Activated CD4-positive, alpha-beta T cell treated with anti-CD3 and anti-CD28 coated beads, Interleukin-2, amount 10 ng/mL, durations not matched to agents 24 days and 14 days (primary cell): ENCODE measurements at places on chromosomes 6 and 20. TPM values are rescaled to one million over a fixed set of nuclear protein-coding genes. Genes with fewer than 3 reads are reported as not detected.

DNA sequence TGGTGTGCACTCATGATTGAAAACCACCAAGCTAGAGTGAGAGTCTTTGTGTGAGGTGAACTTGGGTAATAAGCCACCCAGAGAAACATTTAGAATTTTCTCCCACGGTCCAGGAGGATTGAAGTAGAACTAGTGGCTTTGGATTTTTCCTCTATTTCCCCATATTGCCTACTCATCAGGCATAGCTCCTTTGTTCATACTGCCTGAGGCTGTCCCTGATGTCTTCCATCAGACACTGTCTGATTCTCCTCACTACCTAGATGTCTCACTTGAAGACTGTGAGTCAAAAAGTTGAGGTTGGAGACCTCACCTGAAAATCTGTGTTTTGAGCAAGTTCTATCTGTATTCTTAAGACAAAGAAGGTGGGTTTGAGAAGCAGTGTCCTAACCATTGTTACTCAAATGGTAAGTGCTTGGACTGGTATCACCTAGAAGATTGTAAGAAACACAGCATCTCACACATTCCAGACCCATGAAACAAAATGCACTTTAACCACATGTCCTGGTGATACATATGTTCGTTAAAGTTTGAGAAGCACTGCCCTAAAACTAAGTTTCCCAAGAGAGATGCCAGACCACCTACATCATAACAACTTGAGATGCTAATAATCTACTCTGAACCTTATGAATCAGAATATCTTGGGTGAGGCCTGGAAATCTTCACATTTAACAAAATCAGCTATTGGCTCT, 523.4 kb upstream of the BTBD3 start:
- H3K27ac ChIP-seq: no peak overlapping the region
- DNase-seq: no peak

GRCh38 chr6:68038815-68039408, 596.2 kb upstream of the ADGRB3 start:
- no peaks in the 10 kb centered on the region for H3K36me3 ChIP-seq
- no peak overlapping the region for H3K27ac ChIP-seq
- no peak for DNase-seq
- no peak overlapping the region for H3K4me3 ChIP-seq
- H3K27me3 ChIP-seq: no peaks in the 10 kb centered on the region

DNA sequence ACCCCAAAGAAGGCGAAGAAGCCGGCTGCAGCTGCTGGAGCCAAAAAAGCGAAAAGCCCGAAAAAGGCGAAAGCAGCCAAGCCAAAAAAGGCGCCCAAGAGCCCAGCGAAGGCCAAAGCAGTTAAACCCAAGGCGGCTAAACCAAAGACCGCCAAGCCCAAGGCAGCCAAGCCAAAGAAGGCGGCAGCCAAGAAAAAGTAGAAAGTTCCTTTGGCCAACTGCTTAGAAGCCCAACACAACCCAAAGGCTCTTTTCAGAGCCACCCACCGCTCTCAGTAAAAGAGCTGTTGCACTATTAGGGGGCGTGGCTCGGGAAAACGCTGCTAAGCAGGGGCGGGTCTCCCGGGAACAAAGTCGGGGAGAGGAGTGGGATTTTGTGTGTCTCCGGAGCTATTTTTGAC, 69.6 kb downstream of the HFE start:
- H3K27ac ChIP-seq: peak overlapping the region; percentile 93
- no peak for DNase-seq
- H3K36me3 ChIP-seq: peaks cover 21% of the 10 kb centered on the region

DNA sequence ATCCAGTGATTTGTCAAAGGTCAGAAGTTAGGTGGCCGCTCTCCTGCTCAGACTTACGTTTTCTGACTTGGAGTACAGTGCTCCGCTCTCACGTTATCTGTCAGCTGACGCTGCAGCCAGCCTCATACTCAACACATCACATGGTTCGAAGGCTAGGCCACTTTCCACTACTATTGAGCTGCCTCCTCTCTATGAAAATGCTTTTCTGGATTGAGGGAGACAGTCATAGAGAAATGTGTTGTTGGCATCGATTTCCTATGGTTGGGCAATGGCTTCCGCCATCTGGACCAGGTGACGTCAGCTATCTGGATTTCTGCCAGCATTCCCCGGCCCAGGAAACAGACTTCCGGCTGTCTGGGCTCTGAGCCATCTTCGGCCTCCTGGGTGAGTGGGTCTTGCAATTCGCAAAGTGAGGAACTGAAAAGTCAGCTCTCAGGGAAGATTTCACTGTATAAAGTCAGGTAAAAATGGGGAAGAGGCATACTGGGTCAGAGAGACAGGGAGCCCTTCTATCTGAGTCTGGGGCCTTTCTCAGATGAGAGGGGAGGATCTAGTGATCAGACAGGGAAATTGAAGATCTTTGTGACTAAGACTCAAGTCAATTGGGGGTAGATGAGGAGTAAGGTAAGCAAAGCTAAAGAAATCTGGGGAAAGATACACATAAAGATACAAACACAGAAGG, 37.5 kb upstream of the IER3 start:
- H3K27me3 ChIP-seq: no peaks in the 10 kb centered on the region
- H3K4me1 ChIP-seq: peaks cover 69% of the 10 kb centered on the region
- DNase-seq: peak; percentile 73
- H3K4me3 ChIP-seq: peak overlapping the region; percentile 57
- H3K36me3 ChIP-seq: no peaks in the 10 kb centered on the region

Gene LAMP5
- not detected in 2 replicates for total RNA-seq

DNA sequence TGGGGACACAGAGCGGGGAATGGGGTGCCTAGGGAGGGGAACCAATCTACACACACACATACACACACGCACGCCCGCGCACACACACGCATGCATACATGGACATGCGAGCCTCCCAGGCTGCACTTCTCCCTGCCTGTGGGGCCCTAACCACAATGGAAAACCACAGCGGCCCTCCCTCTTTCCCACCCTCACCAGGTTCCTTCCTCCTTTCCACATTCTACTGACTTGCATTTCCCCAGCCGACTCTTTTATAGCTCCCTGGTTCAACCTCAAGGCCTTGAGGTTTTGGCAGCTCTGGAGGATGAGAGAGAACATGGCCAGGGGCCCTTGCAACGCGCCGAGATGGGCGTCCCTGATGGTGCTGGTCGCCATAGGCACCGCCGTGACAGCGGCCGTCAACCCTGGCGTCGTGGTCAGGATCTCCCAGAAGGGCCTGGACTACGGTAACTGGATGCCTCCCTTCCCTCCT, at the start of gene BPI:
Gene BPI, plus strand, starts transcription at position 249 of the 472 bp plus-strand sequence. Its CDS starts 68 bp downstream, at position 317.
- H3K27me3 ChIP-seq: peaks cover 40% of the 10 kb centered on the region
- peaks cover 12% of the 10 kb centered on the region for H3K4me1 ChIP-seq
- no peak within 1 kb of the TSS for H3K4me3 ChIP-seq
- DNase-seq: peak; percentile 58

Gene CRISP2
- total RNA-seq: not detected in 2 replicates

- peak overlapping the region; percentile 45 for H3K4me3 ChIP-seq
- no peaks in the 10 kb centered on the region for H3K36me3 ChIP-seq
- peaks cover 5% of the 10 kb centered on the region for H3K4me1 ChIP-seq
- no peak overlapping the region for H3K27ac ChIP-seq
Measured at GRCh38 chr6:108176281-108177089, 10.7 kb downstream of the NR2E1 start.

- no peak for DNase-seq
- H3K36me3 ChIP-seq: no peaks in the 10 kb centered on the region
- H3K27ac ChIP-seq: no peak overlapping the region
- H3K4me1 ChIP-seq: no peaks in the 10 kb centered on the region
- H3K27me3 ChIP-seq: no peaks in the 10 kb centered on the region
- H3K4me3 ChIP-seq: no peak overlapping the region
Measured at GRCh38 chr6:72032086-72032485, 145.7 kb downstream of the RIMS1 start.

DNA sequence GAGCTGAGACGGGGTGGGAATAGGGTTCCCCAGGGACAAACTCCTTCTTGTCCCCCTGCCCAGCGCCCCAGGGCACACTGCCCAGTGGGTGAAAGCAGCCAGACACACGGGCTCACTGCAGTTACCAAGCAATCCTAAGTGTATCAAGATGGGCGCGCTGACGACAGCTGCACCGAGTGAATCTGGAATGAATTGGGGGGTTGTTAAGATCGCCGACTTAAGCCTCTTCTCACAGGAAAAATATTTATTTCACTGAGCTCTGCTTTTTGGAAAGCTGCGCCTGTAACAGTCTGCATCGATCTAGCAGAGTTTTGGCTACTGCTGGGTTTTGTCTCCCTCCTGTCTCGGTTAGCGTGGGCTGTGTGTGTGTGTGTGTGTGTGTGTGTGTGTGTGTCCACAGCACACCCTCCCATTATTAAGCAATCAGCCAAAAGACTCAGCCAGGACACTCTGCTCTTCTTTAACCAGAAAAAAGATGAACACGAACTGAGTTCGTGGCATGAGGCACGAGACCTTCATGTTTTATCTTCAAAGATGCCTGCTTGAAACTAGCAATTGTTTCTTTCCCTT, 35.9 kb downstream of the RIPOR3 start:
- H3K27ac ChIP-seq: no peak overlapping the region
- no peak for DNase-seq
- H3K4me3 ChIP-seq: no peak overlapping the region
- peaks cover 4% of the 10 kb centered on the region for H3K27me3 ChIP-seq
- no peaks in the 10 kb centered on the region for H3K4me1 ChIP-seq

GRCh38 chr6:163897030-163897429, 482.5 kb downstream of the QKI start:
- no peak for DNase-seq
- H3K4me3 ChIP-seq: no peak overlapping the region
- H3K36me3 ChIP-seq: no peaks in the 10 kb centered on the region
- H3K4me1 ChIP-seq: no peaks in the 10 kb centered on the region

DNA sequence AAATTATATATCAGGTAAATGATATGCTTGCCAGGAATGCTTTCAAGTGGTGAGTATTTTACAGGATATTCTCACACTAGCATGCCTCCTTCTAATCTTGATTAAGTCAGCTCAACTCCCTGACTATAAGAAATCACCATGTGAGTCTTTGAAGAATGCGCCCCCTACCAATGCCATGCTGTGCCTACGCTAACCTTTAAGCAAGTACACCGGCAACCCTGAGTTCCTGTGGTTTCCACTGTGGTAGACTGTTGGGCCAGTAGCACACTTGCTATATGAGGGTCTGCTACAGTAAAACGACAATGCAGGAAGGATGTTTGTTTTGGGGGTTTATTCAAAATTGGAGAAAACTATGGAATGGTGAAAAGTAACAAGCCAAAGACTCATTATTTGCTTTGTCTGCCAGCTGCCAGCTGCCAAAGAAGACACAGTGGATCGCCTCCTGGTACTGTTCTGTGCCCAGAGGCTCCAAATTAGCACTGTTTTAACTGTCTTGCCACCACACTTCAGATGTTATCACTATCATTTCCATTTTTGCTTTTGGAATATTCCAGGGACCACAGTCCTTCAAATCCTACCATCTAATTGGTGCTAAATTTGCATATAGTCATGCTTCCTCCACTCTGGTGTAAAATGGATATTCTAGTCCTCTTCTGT, 333.5 kb downstream of the RNGTT start:
- H3K36me3 ChIP-seq: no peaks in the 10 kb centered on the region
- H3K4me1 ChIP-seq: no peaks in the 10 kb centered on the region
- no peak overlapping the region for H3K27ac ChIP-seq

DNA sequence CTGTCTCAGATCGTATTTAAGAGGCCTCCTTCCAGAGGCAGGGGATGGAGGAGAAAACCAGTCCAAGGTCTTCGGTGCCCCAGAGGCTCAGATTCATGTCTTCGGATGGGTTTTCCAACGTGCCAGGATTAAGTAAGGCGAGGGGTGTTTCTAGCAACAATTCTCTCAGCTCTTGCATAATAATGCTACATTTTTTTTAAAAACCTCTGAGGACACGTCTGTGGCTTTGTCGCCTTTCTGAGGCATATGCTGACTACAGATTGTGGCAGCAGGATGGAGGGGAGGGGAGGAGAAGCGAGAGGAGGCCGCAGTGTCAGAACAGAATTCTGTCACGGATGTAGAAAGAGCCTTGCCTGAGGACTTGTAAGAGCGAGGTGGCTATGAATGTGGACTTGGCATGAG, 17.7 kb upstream of the CCDC167 start:
- peak overlapping the region; percentile 97 for H3K27ac ChIP-seq
- H3K27me3 ChIP-seq: peaks cover 1% of the 10 kb centered on the region
- H3K4me3 ChIP-seq: peak overlapping the region; percentile 76
- peak; percentile 93 for DNase-seq

Gene TGM3
- total RNA-seq: not detected in 2 replicates

DNA sequence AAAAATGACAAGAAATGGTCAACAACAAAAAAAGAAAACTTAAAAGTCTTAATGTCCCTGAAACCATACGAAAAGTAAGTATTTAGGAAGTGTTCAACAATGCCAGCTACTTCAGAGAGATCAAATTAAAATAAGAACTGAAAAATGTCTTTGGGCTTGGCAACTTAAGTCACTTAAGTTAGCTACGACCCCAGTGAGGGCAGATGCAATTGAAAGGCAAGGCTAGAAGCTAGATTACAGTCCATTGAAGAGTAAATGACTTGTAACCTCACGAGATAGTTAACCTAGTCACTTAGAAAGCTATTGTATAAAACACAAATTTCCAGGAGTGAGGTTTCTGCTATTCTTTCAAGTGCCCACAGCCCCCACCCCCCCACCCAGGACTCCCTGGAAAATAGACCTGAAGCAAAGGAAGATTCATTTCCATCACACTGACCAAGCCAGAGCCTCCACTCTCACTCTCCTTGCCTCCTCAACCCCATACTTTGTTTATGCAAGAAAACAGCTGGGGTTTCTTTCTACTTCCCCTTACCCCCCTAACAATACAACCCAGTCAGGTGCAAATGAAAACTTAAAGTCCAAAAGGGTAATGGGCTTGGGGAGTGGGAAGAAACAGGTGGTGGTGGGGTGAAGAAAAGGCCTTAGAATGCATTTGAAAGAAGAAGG, 14.6 kb downstream of the RTN4IP1 start:
- DNase-seq: no peak
- peaks cover 29% of the 10 kb centered on the region for H3K4me1 ChIP-seq
- peak overlapping the region; percentile 6 for H3K27ac ChIP-seq
- no peaks in the 10 kb centered on the region for H3K27me3 ChIP-seq

Gene OSTM1
- total RNA-seq: 14.6 and 16.8 TPM in 2 replicates

- H3K4me3 ChIP-seq: peak overlapping the region; percentile 79
- peak; percentile 79 for DNase-seq
- H3K27ac ChIP-seq: peak overlapping the region; percentile 62
Measured at GRCh38 chr6:6811128-6812009, 222.8 kb downstream of the LY86 start.

DNA sequence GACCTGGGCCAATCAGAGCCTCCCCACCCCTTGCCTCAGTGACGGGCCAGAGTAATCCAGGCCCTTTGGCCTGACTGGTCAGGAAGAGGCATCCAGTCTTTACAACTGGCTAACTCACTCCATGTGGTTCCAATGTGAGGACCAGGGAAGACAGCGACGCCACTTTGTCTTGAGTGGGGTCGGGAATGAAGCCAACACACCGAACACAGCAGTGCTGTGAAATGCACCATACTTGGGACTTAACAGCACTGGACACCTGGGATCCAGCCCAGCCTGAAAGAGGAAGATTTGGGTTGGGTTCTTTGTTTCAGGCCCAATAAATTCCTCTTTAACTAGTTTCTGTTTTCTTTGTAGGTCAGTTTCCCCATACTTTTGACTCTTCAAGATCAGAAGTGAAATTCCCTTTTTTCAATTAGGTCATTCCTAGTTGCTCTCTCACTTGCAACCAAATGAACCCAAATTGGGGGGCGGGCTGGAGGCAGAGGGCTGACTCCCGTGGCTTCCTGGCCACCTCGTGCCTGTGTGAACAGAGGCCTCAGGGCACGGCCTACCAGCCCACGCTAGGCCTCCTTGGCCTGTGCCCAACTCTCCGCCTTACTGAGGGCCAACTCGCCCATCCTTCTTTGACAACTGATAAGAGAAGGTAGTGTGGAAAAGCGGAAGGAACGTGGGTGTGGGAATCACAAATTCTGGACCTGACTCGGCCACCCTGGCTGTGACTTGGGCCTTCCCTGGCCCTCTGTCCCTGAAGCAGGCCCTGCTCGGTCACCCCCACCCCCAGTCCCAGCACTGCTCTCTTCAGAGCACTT, 17.1 kb downstream of the SULF2 start:
- no peaks in the 10 kb centered on the region for H3K4me1 ChIP-seq
- no peak overlapping the region for H3K4me3 ChIP-seq
- peaks cover 9% of the 10 kb centered on the region for H3K27me3 ChIP-seq
- no peaks in the 10 kb centered on the region for H3K36me3 ChIP-seq
- no peak overlapping the region for H3K27ac ChIP-seq

Gene FOXF2
- not detected in 2 replicates for total RNA-seq
